ENCODE measurements at places on chromosomes 1 and 21.

DNA sequence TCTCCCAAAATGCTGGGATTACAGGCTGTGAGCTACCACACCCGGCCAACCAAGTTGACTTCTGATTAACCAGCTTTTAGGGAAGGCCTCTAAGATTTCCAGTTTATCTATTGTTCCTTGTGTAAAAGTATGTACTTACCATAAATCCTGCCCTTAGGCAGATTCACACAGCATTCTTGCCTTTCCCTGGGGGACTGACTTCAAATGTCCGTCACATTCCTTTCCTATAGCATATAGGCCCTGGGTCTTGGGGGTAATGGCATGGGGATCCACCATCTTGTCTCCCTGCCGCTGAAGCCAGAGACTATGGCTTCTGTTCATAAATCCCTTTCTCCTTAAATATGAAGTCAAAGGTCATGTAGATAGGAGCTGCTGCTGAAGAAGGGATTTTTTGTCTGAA, 872 bp upstream of the PINK1 start:
- no peak for DNase-seq

- no peak for DNase-seq
These were observed 348.9 kb downstream of the KCNT2 start for GRCh38 chr1:196259316-196259715.

DNA sequence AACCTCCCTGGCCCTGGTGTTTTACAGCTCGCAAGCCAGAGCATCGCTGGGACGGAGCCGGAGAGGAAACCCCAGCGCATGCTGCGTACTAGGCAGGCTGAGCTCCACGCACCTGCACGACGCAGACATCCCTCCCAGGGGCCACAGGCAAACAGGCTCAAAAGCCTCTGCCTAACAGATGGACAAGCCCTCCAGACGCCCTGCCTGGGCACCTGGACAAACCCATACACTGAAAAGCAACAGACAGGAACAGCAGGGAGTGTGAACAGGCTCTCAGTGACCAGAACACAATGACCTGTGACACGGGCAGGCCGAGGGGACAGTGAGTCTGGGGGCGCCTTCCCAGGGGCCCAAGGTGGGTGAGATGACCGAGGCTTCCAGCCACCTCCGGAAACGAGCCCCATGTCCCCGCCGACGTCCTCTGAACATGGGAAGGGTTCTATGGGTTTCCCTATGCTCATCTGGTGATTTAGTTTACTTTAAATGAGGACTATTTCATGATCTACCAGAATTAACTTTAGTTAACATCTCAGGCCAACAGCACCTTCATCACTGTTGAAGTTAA, 40.3 kb downstream of the NPHP4 start:
- DNase-seq, result no peak

GRCh38 chr1:76035053-76035452, 39.5 kb upstream of the ST6GALNAC3 start:
- DNase-seq, result no peak

GRCh38 chr1:6239213-6239752, 3.5 kb upstream of the ICMT start:
- no peak for DNase-seq

- DNase-seq, result no peak
These were observed 214.1 kb downstream of the NUF2 start for GRCh38 chr1:163535807-163536206.

GRCh38 chr1:27402349-27402754, 9.9 kb downstream of the GPR3 start:
- DNase-seq, result no peak

DNA sequence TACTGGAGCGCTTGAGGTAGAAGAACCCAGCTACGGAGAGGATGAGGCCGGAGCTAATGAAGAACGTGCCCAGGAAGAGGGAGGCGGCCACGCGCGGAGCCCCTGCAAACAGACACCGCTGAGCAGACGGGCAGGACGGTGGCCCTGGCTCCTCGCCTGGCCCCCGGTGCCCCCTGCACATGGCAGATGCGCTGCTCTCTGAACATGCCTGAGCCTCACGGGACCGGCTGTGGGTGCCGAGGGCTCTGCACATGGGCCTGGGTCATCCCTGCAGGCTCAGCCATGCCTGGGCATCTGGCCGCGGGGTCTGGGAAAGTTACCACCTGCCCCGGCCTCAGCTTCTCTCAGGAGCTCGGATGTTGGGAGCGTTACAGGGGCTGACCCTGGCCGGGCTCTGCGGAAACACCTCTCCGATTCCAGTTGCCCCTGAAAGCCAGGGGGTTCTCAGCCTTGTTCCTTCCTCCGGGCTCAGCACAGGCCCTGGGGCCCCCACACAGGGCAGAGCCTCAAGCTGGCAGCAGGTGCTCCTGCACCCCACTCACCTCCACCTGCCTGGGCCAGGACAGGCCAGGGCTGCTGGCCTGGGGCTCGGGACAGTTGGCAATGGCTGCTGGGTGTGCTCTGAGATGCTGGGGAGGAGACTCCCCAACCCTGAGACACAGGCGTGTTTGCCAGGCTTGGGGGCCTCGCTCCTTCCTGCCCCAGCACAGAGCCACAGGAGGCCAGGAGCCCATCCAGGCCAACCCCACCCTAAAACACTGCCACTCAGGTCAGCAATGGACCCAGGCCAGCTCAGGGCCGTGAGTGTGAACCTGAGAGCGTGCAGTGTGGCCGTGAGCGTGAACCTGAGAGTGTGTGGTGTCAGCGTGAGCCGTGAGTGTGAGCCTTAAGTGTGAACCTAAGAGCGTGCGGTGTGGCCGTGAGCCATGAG, 12.1 kb upstream of the RNF223 start:
- DNase-seq, result no peak

DNA sequence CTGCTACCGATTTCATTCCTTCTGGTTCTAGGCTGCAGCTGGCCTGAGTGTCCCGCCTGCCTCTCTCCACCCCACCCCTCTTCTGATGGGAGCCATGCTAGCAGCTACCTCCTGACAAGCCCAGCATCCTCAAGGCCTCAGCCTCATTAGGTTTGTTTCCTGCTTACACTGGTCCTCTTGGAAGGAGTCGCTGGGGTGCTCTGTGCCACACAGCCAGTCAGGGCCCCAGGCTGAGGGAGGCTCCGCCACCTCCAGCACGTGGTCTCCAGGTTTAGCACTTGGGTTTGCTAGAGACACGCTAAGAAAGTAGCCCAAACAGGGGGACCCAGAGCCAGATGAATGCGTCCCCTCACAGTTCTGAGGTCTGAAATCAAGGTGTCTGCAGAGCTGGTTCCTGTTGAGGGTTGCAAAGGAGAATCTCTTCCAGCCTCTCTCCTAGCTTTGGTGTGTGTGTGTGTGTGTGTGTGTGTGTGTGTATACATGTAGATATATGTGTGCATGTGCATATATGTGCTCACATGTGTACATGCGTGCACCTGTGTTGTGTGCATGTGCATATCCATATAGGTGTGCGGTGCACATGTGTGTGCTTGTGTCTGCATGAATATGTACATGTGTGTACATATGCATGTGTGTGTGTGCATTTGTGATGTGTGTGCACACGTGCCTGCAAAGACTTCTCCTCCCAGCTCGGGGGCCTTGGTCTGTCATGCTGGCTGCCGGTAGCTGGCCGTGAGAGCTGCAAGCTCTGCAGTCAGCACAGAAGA, 301.1 kb upstream of the AJAP1 start:
- DNase-seq, result no peak

GRCh38 chr1:81548918-81549587, 251.7 kb upstream of the ADGRL2 start:
- no peak for DNase-seq

DNA sequence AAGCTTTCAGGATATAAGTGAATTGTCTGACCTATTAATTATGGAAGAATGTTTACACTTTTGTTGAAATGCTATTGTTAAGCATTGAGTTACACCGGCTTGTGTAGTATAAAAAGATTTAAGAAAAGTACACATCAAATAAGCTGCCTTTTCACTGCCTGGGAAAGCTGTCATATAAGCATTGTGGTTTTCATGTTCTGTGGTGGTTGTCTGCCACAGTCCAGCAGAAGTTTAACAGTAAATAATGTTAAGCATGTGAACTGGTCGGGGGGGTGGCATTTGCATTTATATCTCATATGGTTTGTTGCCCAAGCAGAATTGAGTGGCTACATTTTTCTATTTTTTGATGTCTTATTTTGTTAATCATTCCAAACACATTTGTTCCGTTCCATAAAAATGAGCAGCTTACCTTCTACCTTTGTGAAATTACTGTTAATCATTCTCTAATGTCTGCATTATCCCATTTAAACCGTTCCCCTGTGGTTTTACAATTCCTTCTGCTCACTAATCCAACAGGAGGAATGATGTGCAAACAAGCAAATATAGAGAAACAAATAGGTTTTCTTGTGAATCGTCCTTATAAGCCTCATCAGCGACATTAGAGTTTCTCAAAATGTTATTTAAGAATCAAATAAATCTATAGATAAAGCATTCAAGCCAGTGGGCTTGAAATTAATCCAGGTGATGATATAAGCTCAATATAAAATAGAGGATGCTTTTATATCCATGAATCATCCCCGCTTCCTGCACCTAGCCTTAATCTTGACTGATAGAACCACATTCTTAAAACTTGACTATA, 160.8 kb upstream of the SAMSN1 start:
- no peak for DNase-seq

DNA sequence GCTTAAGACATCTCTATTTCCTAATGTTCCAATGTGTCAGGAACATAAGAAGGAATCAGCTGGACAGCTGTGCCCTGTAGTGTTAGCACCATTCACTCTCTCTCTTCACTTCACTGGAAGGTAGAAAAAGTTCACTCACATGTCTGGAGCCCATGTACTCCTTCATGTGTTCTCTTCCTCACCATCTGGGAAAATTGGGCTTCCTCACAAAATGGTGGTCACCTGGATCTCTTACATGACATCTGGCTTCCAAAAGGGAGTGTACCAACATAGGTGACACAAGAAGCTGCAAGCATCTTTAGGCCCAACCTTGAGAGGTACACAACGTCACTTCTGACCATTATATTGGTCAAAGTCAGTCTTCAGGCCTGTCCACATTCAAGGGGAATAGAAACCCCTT, 882.6 kb downstream of the LTN1 start:
- DNase-seq, result no peak

DNA sequence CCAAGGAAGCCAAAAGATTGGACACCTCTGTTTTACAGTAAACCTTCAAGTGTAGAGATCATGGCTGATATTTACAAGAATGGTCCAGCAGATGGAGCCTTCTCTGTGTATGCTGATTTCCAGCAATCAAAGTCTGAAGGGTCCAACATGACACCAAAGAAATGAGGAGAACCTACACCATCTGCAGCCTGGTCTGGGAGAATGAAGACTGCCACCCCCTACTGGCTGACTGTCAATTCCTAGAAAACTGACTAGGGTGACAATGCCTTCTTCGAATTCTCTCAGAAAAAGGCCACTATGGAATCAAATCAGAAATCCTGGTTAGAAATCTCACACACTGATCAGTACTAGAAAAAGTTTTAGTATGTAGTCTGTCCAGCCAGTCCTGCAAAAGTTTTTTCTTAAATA, 83.3 kb downstream of the CDC42BPA start:
- DNase-seq, result no peak

GRCh38 chr1:54989968-54990810, 8.5 kb upstream of the BSND start:
- DNase-seq, result no peak

DNA sequence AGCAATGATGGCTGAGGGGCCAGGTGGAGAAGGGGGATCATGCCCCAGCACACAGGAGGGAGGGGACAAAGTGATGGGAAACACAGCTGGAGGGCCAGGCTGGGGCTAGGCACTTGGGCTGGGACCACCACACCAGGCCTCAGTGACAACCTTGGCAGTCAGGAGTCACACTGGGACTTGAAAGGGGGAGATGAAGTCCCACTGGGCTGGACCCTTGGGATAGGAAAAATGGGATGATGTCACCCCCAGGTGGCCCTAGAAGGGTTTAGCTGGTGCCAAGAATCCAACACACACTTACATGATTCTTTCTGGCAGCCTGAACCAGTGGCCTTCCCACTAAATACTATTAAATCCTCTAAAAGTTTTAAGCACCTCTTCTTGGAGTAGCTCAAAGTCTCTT, 17.1 kb downstream of the ZBTB17 start:
- DNase-seq, result no peak

GRCh38 chr1:245814651-245815050, 659.9 kb downstream of the KIF26B start:
- DNase-seq, result no peak

DNA sequence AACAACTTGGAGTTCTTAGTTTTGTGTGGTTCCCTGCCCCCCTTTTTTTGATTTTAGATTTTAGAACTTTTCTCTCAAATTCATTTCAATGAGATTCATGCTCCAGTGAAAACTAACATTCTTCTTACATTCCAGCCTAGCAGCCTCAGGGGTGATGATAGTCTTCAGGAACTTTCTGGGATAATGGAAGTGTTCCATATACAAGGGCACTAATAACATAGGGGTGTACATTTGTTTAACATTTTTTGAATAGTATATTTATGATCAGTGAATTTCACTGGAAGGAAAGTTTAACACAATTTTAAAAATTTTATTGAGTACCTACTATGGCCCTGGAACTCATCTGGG, 61.4 kb upstream of the ZNF648 start:
- no peak for DNase-seq

DNA sequence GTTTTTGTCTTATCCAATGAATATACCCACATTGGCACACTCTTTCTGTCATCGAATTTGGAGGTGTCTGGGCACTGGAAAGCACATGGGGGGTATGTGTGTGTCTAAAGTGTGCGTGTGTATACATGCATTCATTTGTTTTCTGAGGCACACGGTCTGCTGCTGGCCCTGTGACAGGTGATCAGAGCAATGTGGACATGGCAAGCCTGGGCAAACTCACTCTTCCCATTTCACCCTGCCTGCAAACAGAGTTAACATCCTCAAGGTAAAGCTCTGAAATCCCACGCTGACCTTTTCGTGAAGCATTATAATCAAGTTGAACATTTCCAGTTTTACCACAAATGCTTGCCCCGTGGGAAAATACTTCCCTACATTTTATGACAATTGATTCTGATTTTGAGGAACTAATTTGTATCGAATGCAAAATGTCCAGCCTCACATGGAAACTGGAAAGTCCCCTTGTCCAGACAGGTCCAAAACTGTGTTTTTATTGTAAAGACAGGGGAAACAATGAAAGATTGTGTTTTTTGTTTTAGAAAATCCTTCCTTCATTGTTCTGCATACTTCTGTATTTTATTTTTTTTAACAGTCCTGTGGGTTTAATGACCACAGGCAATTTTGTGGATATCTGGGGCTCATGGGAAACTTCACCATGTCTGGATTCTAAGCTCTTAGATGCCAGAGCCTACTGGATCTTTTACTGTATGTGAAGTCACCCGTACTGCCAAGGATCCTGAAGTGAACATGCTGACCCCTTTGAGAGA, 160.9 kb downstream of the PBX1 start:
- DNase-seq, result no peak

- no peak for DNase-seq
These were observed 47.7 kb downstream of the OSBPL9 start for GRCh38 chr1:51664421-51665240.

GRCh38 chr1:172112576-172112975, 271.3 kb downstream of the DNM3 start:
- DNase-seq, result no peak

DNA sequence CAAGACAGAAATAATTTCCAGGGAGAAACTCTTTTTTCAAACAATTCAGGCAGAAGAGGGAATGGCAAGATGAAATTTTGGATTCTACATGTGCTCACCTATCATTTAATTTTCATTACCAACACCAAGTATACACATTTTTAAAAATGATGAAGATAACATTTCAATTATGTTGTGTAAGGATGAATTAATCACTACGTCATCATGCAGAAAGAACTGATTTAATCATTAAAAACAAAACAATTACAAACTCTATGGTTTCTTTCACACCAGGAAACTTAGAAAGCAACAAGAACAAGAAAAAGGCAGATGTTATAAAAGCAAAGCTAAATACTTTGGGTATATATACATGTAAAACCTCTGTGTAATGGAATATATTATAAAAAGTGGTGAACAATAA, 668.5 kb downstream of the NCAM2 start:
- DNase-seq, result no peak

GRCh38 chr1:21289700-21290545, at the start of gene ECE1:
Gene ECE1 (minus strand): TSS chr1:21290463. CDS start chr1:21290414, 49 bp downstream.
- no peak for DNase-seq

Measured in activated CD8-positive, alpha-beta memory T cell treated with anti-CD3 and anti-CD28 coated beads for 1 hour (primary cell).